NCI-H1436 (cell line): ENCODE measurements at places on chromosomes 4 and X.
A peak's percentile ranks its signal among the peaks of the same experiment; 100 is the strongest.

DNA sequence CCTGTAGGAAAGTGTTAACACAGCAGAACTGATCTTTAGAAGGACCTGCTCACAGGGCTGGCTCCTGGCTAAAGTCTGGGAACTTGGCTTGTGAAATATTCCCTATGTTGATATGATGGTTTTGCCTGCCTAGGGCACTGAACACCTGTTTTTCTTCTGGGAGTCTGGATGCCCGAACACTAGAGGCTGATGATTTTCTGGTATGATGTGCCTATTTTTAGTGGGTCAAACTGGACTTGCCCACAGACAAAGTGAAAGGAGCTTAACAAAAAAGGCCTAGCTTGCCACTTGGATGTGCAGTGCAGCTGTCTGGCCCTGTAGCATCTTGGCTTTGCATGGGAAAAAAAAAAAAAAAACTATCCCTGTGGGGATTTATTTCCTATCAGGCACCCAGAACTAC is 39.1 kb downstream of the ZNF674 start:
- no peak for DNase-seq

- DNase-seq, result no peak
Observed at GRCh38 chr4:64899563-64899962, 490.3 kb upstream of the TECRL start.

- no peak for DNase-seq
Observed at GRCh38 chr4:9944431-9945425, 76.6 kb downstream of the SLC2A9 start.

GRCh38 chr4:188299161-188299560 is 159.9 kb downstream of the TRIML1 start:
- DNase-seq, result no peak

DNA sequence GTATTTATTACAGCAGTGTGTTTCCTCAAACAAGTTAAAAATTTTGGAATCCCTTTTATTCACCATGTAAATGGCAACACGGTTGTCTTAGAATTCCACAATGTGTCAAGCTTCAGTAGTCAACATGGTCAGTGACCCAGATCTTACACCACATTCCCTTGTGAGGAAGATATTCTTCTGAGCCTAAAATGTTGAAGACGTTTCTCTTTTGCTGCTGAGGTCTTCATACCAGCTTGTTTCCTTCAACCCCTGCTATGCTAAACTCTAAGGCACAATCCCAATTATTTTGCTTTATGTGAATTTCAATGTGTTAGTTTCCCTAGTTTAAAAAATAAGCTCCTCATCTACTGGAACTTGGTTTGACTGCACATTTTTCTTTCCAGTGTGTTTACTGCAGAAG is 17.6 kb upstream of the LDB2 start:
- DNase-seq, result no peak

DNA sequence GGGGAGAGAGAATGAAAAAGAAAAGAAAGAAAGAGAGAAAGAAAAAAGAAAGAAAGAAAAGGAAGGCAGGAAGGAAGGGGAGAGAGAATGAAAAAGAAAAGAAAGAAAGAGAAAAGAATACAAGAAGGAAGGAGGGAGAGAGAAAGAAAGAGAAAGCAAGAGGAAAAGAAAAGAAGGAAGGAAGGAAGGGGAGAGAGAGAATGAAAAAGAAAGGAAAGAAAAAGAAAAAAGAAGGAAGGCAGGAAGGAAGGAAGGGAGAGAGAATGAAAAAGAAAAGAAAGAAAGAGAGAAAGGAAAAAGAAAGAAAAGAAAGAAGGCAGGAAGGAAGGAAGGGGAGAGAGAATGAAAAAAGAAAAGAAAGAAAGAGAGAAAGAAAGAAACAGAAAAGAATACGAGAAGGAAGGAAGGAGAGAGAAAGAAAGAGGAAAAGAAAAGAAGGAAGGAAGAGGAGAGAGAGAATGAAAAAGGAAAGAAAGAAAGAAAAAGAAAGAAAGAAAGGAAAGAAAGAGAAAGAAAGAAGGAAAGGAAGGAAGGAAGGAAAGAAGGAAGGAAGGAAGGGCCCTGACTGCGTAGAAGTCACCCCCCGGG is 15.1 kb upstream of the P2RY8 start:
- DNase-seq, result no peak

GRCh38 chr4:157992038-157992705 is 180.7 kb downstream of the GASK1B start:
- peak; percentile 23 for DNase-seq

GRCh38 chr4:56627985-56628384 is 53.1 kb downstream of the HOPX start:
- no peak for DNase-seq

- DNase-seq, result no peak
Observed at GRCh38 chr4:38189445-38189844, 229.2 kb downstream of the PTTG2 start.

DNA sequence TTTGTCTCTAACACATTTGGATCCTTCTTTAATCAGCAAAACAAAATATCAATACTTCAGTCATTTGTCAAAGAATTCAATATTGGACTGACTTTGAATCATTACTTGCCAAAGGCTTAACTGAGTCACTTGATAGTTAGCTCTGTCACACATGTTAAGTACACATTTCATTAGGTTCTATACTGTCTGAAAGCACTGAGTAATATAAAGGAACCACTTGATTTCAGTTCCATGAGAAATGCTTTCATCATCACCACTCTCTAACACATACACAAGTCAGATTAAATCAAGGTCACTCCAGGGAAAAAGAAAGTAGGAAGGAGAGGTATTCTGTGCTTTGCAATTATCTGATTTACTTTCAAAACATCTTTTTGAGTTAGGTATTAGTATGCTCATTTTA is 1233.1 kb downstream of the C4orf33 start:
- DNase-seq, result no peak

- no peak for DNase-seq
Observed at GRCh38 chr4:119971431-119972084, 95.1 kb downstream of the MAD2L1 start.

GRCh38 chr4:178823673-178824295 is 1381.5 kb upstream of the AGA start:
- no peak for DNase-seq

GRCh38 chr4:85522836-85523235 is 47.9 kb downstream of the ARHGAP24 start:
- no peak for DNase-seq

DNA sequence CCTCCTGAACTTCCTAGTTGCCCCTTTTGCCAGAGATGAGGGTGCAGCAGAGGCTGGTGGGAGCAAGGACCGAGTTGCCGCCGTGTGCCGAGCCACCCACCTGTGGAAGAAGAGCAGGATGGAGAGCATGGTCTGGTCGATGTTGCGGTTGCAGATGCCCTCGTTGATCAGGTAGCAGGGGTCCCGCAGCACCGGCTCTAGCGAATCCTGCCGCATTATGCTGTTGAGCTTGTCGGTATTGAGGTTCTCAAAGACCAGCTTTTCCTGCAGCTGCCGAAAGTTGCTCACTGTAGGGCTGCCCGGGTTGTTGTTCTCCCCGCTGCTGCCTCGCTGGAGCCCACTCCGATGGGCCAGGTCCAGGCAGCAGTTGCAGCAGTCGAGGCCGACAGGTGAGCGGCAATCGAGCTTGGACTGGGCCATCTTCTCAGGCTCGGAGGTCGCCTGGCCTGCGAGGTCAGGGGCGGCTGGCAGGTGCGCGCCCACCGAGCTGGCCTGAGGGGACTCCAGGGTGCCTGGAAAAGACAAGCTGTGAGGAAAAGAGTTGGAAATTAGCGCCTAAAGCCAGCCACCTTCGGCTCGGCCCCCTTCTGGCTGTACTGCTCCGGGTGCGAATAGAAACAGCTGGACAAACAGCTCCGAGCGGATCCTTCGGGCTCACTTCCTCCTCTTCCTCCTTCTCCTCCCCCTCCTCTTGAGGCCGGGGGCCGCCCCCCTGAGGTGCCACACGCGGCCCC is 420 bp downstream of the TSC22D3 start:
- DNase-seq, result no peak

GRCh38 chr4:168651864-168652263 is 155.0 kb downstream of the PALLD start:
- no peak for DNase-seq

- DNase-seq, result no peak
Observed at GRCh38 chrX:20519826-20520225, 253.1 kb upstream of the RPS6KA3 start.

DNA sequence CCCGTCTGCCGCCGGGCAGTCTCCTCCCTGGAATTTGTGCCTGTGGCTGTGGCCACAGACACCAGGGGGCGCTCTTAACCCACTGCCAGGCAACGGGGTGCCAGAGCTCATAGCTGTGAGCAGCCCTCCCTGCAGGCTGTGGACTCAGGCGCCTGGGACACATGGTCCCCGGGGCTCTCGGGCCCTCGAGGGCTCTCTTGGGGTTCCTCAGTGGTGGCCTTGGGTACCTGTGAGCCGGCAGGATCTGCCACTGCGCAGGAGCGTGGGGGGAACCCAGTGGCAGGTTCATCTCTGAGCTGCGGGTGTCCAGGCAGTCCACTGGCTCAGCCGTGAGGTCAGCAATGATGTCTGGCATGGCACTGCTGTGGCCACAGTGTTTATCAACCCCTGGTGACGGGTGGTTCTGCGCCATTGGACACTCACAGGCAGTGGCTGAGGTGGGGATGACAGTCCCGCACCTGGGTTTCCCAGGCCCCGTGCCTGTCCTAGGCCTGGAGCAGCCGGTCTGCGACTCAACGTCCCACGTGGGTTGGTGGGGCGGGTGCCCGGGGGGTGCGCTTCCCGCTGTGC is 37.2 kb downstream of the PCGF3 start:
- peak; percentile 36 for DNase-seq

- DNase-seq, result no peak
Observed at GRCh38 chr4:74967324-74967723, 34.4 kb downstream of the PARM1 start.

GRCh38 chr4:113641025-113641431 is 120.5 kb downstream of the CAMK2D start:
- no peak for DNase-seq

DNA sequence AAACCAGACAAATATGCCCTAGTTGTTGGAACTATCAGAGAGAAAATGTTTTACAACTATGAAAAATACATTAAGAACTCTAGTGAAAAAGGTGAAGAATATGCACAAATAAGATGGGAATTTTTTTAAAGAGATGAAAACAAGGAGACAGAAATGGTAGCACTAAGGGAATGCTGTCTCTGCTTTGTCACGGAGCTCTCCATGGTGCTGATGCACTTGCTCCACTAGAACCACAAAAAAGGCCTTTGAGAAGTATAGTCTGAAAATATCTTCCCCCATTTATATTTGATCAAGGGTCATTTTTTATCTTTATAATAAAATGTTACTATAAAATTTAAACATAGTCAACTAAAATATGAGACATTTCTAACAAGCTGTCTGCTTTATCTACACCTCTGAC is 1655.5 kb upstream of the AGA start:
- DNase-seq, result no peak

GRCh38 chr4:153997516-153997915 is 208.6 kb upstream of the SFRP2 start:
- DNase-seq, result no peak

GRCh38 chr4:40395166-40395900 is 60.2 kb downstream of the CHRNA9 start:
- no peak for DNase-seq

DNA sequence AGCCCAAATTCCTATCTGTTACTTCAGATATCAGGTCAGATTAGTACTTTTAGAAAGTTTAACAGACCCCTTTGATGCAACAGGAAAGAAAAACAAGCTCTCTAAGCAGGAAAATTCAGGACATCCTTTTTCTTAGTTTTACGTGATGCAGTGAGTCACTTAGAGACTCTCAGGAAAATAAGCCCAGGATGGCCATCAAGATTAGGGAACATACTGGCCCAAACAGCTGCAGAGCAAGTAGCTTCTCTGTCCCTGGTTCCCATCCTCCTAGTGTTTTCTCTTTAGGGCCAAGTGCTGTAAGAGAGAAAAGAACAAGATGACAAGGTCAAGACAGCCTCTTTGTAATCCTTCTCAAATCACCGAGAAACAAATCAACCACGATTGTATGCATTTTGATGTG is 219.1 kb downstream of the ZNF674 start:
- DNase-seq, result no peak

GRCh38 chr4:87857789-87858188 is 25.0 kb downstream of the MEPE start:
- no peak for DNase-seq

DNA sequence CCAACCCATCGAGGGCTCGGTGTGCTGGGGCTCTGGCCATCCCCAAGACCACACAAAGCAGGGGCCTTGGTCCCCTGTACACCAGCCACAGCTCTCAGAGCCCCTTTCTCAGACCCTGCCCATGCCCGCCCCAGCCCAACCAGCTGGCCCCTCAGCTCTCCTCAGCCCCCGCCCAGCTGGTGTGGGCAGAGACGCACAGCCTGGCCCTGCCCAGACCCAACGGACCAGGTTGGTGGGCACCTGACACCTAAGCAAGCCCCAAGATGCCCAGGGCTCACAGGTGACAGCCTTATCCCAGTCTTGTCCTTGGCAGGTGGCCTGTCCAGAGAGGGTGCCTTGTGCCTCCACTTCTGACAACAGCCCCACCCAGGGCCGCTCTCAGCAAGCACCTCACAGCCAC is 42.4 kb downstream of the FAM53A start:
- DNase-seq, result no peak

DNA sequence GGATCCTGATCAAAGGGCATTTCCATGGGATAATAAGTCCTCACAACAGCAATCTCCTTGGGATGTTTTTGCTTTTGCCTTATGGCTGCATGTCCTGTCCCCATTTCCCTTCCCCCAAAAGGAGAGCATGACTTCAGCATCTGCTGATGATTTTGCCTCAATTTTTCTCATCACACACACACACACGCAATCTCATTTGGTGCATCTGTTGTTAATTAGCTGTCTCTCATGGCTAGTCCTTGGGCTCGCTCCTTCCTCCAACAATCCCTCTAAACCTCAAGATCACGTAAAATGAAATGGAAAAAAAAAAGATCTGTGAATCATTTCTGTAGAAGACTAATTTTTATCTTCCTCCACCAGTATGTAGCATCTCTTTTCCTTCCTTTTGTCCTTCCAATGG is 153.6 kb downstream of the RBMX2 start:
- no peak for DNase-seq

DNA sequence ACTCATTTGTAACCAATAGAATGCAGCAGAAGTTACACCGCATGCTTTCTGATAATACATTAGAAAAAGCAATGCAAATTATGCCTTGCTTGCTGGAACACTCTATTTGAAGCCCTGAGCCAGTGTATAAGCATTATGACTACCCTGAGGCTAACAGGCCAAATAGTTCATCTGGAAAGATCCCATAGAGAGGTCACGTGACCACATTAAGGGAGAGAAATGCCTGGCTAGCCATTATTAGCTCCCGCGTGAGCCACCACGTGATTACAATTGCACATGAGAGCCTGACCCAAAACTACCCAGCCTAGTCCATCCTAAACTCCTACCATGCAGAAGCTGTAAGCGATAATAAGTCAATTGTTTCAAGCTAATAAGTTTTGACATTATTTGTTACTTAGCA is 472.9 kb upstream of the GALNTL6 start:
- DNase-seq, result no peak

DNA sequence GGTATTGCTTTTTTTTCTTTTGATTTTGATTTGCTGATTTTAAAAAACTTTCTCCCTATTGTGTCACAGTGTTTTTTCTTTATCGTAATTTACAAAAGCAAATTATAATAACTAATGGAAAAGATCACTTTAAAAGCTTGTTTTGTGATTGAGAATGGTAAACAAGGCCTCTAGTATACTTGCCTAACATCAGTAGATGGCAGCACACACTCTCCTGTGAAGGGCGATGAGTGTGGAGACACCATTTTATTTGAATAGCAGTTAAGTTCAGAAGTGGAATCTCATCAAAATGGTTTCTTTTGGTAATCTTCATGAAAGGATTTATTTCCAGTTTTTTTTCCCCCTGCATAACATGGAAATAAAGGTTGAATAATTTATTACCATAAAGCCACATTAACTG is 72.3 kb downstream of the PAK3 start:
- peak; percentile 30 for DNase-seq

- no peak for DNase-seq
Observed at GRCh38 chr4:55356991-55357461, 11.0 kb downstream of the SRD5A3 start.
